Spinal cord (tissue), 10 donors: ENCODE measurements at places on chromosomes 5 and 9.

DNA sequence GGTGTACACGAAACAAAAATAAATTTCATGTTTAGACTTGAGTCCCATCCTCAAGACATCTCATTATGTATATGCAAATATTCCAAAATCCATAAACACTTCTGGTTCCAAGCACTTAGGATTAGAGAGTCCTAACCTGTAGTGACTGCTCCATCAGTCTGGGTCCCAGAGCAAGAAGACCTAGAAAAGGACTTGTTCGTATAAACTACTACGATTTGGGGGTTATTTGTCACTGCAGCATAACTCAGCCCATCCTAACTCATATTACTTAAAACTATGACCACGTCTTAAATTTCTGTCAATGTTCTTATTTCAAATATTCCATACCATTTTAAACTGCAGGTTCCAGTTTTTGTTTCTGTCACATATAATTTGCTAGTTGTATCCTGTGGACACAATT, 463.0 kb downstream of the AGTPBP1 start:
- DNase-seq: no peak

- no peak for DNase-seq
Observed at GRCh38 chr5:84642795-84643194, 258.1 kb upstream of the EDIL3 start.

GRCh38 chr5:86797677-86798076, 179.9 kb downstream of the COX7C start:
- no peak for DNase-seq

GRCh38 chr9:72444435-72444834, 77.0 kb upstream of the TMC1 start:
- DNase-seq: no peak

DNA sequence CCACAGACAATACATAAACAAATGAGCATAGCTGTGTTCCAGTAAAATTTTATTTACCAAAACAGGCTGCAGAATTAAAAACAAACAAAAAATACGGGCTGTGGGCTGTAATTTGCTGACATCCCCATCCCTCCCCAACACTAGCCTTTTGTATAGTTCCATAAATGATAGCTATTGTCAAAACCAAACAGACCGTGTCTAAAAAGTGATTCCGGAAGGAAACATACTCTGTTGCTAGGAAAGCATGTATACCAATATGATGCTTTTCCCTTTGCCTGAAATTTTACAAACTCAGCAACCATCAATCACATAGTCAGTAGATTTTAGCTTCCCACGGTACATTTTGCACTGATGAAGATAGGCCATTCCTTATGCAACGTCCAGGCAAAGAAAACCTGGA, 80.0 kb downstream of the TMEM215 start:
- no peak for DNase-seq

- DNase-seq: no peak
Observed at GRCh38 chr5:131758520-131758900, 38.3 kb downstream of the FNIP1 start.

- DNase-seq: no peak
Observed at GRCh38 chr5:143554187-143554717, 150.8 kb upstream of the NR3C1 start.

GRCh38 chr5:74357827-74358226, 282.7 kb downstream of the ENC1 start:
- DNase-seq: no peak

DNA sequence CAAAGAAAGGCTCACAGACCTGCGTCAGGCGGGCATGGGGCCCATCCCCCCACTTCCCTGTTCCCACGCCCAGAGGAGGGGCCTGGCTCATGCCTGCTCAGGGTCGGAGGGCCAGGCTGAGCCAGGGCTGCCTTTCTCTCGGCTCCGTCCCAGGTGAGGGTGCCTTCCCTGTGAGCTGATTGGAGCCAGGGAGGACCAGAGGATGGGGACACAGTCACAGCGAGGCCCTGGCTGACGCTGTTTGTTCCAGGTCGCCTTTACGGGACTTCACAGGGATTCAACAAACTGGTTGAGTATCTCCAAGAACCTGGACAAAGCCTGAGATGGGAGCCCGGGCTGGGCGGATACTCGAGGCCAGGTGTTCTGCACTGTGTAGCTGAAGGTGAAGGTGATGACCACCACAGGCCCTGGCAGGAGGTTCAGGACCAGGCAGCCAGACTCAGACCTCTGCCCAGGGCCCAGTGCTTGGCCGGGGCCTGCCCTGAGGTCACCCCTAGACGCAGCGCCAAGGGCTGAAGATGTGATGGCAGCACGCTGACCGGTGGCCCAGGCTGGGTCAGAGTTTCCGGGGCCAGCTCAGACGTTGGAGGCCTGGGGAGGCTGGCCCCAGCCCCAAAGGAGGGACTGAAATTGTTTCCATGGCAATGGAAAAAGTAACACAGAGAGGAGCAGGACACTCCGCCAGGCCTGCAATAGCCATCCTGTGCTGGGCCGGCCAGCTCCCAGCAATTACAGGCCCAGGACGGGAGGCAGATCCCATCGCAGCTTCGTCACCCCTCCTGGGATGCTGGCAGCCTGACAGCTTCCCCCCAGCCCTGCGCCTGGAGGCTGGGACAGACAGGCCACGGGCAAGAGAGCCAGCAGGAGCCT, 65.3 kb upstream of the ADAMTS2 start:
- DNase-seq: no peak

DNA sequence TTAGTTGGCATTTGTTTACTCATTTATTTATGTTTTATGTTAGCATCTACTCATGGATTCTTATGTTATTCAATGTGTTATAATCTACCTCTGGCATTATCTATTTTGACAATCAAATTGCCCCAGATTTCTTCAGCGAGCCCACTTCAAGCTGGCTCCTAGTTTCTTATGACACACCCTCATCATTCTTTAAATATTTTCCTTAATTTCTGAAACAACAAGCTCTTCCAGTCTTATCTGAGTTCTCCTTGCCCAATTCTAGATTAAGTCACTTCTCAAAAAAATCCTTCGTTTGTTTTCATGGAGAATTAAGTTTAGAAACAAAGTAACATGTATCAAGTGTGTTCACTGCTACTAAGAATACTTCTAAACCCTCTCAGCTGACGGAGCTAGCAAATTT, 229.8 kb downstream of the SEMA5A start:
- DNase-seq: no peak

DNA sequence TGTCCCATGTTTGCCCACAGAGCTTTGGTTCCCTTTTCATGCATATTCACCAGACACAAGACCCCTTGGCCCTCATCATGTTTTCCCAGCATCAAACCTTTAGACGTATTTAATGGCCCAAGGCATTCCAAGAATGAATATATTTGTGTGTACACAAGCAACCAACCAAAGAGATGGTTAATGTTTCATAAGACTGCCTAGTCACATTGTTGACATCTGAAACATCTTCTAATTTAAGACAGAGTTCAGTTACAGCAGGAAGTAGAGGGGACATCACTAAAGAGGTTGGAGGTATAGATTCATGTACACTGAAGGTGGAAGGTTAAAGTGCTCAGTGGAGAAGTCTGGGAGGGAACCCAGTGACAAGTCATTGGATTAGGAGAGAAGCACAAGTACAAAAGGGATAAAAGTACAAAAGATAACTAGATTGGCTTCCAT, 49.1 kb downstream of the SUSD1 start:
- no peak for DNase-seq
